ENCODE measurements at places on chromosomes 1 and 21.

GRCh38 chr21:20800106-20800505, 198.1 kb upstream of the NCAM2 start:
- no peak for DNase-seq

DNA sequence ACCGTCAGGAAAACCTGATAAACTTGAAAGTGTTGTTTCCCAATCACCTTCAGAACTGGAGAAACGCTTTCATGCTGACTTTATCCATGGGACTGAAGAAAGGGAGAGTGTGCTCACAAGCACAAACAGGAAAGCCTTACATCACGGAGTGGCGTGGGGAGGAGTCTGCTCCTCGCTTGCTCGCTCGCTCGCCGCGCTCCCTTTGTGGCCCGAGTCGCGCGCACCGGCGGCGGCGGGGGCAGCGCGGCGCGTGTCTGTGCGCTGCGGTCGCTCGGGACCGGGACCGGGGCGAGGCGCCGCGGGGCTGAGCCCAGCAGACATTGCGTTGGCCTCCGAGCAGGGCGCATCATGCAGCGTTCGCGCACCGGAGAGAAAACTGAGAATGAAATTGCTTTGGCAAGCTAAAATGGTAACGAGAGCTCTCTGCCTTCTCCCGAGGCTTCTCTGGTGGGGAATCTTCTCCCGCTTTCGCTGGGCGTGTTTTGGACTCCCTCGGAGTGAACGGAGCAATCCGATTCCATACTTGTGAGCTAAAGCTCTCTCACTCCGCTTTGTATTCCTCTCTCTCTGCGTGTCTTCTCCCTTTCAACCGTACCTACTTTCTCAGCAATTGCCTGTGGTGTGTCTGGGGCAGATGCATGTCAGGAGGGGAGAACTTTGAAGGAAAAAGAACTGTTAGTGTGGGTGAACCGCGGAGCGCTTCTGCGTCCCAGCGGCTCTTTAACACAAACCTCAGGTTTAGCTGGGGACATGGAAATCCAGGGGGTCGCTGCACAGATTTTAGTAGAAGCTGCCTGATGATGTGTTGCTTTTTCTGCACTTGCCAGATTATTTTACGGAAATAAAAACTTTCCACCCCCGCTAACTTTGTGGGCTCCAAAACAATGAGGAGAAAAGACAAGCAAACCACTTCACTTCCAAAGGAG, at the start of gene RGL1:
TSS of gene RGL1 (plus strand) at position 205 of the 926 bp plus-strand sequence. CDS start at position 383, 178 bp downstream.
- peak; percentile 14 for DNase-seq

DNA sequence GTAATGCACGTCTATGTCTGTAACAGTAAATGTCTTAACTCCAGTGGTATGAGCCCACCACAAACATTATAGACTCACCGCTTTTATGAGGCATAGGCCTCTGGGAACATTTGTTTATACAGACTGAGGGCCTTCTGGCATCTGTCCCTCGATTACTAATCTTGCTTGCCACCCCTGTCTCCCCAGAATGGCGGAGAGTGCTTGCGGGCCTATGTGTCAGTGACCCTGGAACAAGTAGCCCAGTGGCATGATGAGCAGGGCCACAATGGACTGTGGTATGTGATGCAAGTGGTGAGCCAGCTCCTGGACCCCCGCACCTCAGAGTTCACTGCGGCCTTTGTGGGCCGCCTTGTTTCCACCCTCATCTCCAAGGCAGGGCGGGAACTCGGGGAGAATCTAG, 18.3 kb upstream of the SHISA4 start:
- DNase-seq: no peak

GRCh38 chr1:161722406-161722805, 1.1 kb downstream of the FCRLB start:
- DNase-seq: no peak

GRCh38 chr1:9357958-9358357, 65.3 kb downstream of the SPSB1 start:
- no peak for DNase-seq

GRCh38 chr1:231933711-231934626, 307.4 kb downstream of the DISC1 start:
- no peak for DNase-seq

Data from activated naive CD4-positive, alpha-beta T cell (primary cell).